ENCODE measurements at places on chromosomes 2 and 18. TPM values are rescaled to one million over a fixed set of nuclear protein-coding genes. Genes with fewer than 3 reads are reported as not detected.

Gene REG3A
- not detected for total RNA-seq

Gene GKN2
- total RNA-seq = not detected

Gene GMCL1
- 25.4 TPM for total RNA-seq

DNA sequence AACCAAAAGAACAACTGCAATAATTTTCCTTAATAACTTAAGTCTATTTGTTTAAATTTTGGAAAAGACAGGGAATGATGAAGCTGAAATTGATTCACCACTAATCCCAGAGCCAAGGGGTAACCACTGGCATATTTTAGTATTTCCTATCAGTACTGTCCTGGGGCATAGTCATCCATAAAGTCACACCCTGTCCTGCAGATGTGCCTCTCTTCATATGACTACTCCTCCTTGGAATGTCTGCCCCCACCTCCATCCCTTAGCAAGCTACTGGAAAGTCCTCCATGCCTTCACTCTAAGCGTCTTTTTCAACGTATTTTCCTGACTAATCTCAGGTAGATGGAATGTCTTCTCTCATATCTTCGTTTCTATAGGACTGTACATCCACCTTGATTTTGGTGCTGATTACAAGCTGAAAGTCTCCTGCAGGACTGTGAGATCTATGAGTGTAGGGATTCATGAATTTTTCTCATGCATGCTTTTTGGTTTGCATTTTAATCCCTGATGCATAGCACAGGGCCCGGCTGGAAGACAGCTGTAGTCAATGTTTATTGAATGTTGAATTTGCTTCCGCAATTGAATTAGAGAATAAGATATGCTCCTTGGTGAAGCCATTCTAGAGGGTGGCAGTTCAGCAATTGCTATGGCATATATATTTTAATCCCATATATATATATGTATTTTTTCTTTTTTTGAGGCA lies 85.6 kb downstream of the MOGAT1 start:
- no peak overlapping the region for H3K4me3 ChIP-seq
- no peak for DNase-seq
- H3K36me3 ChIP-seq = no peaks in the 10 kb centered on the region
- no peak overlapping the region for H3K27ac ChIP-seq
- H3K4me1 ChIP-seq = peaks cover 23% of the 10 kb centered on the region

DNA sequence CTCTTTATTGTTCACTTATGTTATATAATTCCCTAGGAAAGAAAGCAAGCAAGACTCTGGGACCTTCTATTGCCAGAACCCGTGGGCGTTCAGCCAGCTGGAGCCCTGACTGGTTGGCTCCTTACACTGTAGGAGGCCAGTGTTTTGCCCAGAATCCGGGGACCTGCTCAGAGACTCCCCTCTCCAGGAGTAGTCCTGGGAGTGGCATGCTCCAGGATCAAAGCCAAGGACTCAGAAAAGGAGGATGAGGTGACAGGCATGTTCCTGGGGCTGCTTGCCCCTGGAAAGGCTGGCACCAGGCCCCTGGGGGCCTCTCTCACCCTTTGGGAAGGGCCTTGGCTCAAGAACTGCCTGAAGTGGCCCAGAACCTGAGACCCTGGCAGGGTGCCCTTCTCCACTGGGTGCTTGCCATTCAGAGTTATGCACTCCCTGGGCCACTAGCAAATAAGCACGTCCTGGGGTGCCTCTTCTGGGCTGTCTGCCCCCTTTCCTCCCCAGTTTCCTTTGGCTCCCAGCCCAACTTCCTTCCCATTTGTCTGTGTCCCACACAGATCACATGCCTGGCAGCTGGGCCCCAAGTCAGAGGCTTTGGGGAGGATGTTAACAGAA lies 19.6 kb upstream of the KIF3C start:
- H3K4me3 ChIP-seq = no peak overlapping the region
- no peaks in the 10 kb centered on the region for H3K36me3 ChIP-seq
- H3K27ac ChIP-seq = no peak overlapping the region
- peaks cover 2% of the 10 kb centered on the region for H3K27me3 ChIP-seq
- no peak for DNase-seq

GRCh38 chr2:119332953-119333352 lies 33.7 kb downstream of the C2orf76 start:
- H3K36me3 ChIP-seq = no peaks in the 10 kb centered on the region
- no peak overlapping the region for H3K4me3 ChIP-seq
- H3K27me3 ChIP-seq = no peaks in the 10 kb centered on the region
- no peaks in the 10 kb centered on the region for H3K4me1 ChIP-seq
- H3K27ac ChIP-seq = no peak overlapping the region

DNA sequence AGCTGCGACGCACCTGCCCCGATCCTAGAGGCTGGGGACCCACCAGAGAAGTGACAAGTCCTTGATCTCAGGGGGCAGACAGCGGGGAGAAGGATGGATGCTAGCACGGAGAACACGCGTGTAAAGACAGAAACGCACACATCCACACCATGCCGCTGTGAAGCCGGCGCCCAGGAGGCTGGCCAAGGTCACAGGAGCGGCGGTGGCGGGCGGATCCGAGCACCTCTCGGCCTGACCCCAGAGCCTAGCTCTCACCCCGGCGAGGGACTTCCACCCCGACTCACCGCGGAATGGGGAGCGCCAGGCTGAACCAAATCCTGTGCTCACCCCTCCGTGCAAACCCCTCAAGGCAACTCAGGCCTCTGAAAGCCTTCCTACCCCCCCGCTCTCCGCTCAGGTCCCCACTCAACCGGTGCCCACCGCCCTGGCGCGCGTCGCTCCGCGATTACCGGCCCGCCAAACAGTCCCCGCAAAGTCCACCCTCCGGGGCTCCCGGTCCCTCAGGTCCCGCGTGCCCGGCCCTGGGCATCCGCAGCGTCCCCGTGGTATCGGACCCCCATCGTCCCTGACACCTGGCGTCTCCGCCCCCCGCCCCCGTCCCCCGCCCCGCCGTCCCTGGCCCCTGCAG lies 460 bp upstream of the LRRFIP1 start:
- H3K27ac ChIP-seq = no peak overlapping the region
- DNase-seq = no peak
- peaks cover 64% of the 10 kb centered on the region for H3K27me3 ChIP-seq
- H3K36me3 ChIP-seq = no peaks in the 10 kb centered on the region
- H3K4me1 ChIP-seq = peaks cover 10% of the 10 kb centered on the region

GRCh38 chr2:24731923-24732322 lies 61.3 kb downstream of the PTRHD1 start:
- no peaks in the 10 kb centered on the region for H3K27me3 ChIP-seq
- H3K4me3 ChIP-seq = no peak overlapping the region
- H3K27ac ChIP-seq = no peak overlapping the region
- peaks cover 2% of the 10 kb centered on the region for H3K36me3 ChIP-seq
- H3K4me1 ChIP-seq = no peaks in the 10 kb centered on the region

- peaks cover 14% of the 10 kb centered on the region for H3K27me3 ChIP-seq
- H3K27ac ChIP-seq = no peak overlapping the region
- H3K4me3 ChIP-seq = no peak overlapping the region
- peaks cover 9% of the 10 kb centered on the region for H3K36me3 ChIP-seq
Observed at GRCh38 chr18:13145636-13146190, 72.8 kb upstream of the LDLRAD4 start.

- DNase-seq = no peak
- H3K4me3 ChIP-seq = no peak overlapping the region
- no peaks in the 10 kb centered on the region for H3K36me3 ChIP-seq
Observed at GRCh38 chr2:176146101-176146500, 5.2 kb upstream of the HOXD4 start.

DNA sequence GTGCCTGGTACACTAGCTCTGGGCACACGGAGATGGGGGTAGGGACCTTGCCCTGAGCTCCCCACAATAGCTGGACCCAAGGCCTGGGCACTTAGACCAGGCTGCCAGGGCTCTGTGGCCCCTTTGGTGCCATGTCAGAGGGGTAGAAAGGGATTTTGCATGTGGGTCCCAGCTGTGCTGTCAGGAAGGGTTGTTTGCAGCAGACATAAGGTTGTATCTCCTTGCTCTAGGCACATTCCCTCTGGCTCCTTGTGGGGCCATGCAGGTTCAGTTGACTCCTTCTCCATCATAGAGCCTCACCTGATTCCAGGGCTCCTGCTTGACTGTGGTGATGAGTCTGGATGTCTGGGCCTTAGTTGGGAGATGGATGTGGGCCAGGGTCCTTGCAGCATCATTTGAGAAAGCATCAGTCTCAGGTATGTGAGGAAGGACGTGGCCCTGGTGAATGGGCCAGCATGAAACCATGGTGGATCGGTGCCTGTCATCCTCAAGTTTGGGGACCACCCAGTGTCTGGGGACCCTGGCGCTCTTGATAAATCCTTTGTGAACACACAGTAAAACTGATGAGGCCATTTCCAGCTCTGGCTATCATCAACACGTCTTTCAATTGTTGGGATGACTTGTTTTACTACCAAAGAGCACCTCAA lies 461.9 kb upstream of the HS6ST1 start:
- no peak overlapping the region for H3K4me3 ChIP-seq
- no peak overlapping the region for H3K27ac ChIP-seq
- no peaks in the 10 kb centered on the region for H3K27me3 ChIP-seq
- no peaks in the 10 kb centered on the region for H3K36me3 ChIP-seq

DNA sequence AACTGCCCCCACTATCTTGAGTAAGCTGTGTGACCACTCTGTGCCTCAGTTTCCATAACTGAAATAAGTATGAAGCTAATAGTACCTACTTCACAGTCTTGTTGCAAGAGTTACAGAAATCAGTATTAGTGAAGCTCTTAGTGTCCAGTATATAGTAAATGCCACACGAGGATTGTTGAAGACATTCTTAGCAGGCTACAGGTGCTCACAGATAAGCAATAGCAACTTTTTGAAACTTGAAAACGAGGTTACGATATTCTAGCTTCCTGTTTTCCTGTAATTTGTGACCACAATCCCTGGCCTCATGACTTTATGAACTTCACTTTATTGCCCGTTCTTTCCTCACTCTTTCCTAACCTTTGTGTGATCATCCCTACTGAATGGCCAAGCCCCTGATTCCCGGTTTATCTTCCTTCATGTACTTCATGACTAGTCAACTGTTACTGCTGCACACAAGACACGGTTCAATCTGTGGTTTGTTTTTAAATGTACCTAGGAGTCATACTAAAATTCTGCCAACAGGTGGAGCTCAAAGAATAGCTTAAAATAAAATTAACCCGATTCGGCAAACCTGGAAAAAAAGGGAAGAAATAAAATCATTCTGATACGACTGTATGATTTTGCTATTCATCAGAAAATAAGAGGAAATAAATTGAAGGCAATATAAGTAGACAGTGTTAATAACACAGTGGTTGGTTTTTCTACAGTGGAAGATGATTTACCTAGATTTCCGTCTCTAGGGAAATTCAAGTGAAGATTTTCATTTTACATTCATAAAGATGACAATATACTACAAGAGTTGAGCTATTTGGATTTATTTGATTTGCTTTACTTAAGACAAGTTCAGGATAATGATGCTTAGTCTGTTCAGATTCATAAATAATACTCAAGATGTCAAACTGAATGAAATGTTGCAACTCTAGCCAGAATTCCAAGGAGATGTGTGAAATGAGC lies 38.1 kb upstream of the STAT1 start:
- H3K4me3 ChIP-seq = no peak overlapping the region
- no peak overlapping the region for H3K27ac ChIP-seq
- no peaks in the 10 kb centered on the region for H3K27me3 ChIP-seq
- peaks cover 23% of the 10 kb centered on the region for H3K4me1 ChIP-seq

- no peak overlapping the region for H3K4me3 ChIP-seq
- H3K36me3 ChIP-seq = peaks cover 8% of the 10 kb centered on the region
- no peaks in the 10 kb centered on the region for H3K27me3 ChIP-seq
Observed at GRCh38 chr2:213317929-213318328, 33.7 kb downstream of the SPAG16 start.

- H3K27me3 ChIP-seq = no peaks in the 10 kb centered on the region
- H3K27ac ChIP-seq = no peak overlapping the region
- H3K4me3 ChIP-seq = no peak overlapping the region
- DNase-seq = no peak
Observed at GRCh38 chr2:235480614-235481013, 13.2 kb upstream of the AGAP1 start.

DNA sequence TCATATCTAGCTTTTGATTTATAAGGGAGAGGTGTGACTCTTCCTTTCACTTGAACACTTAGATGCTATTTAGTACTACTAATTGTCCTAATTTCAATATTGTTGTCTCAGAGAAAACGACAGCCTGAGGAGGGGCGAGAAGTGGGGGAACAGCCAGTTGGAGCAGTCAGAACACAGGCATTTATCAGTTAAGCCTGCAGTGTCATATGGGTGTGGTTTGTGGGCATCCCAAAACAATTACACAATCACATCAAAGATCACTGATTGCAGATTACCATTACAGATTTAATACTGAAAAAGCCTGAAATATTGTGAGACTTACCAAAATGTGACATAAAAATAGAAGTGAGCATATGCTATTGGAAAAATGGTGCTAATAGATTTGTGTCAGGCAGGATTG lies 15.8 kb downstream of the TMEM131 start:
- H3K36me3 ChIP-seq = peaks cover 43% of the 10 kb centered on the region
- H3K27me3 ChIP-seq = no peaks in the 10 kb centered on the region
- DNase-seq = no peak
- H3K4me3 ChIP-seq = no peak overlapping the region

DNA sequence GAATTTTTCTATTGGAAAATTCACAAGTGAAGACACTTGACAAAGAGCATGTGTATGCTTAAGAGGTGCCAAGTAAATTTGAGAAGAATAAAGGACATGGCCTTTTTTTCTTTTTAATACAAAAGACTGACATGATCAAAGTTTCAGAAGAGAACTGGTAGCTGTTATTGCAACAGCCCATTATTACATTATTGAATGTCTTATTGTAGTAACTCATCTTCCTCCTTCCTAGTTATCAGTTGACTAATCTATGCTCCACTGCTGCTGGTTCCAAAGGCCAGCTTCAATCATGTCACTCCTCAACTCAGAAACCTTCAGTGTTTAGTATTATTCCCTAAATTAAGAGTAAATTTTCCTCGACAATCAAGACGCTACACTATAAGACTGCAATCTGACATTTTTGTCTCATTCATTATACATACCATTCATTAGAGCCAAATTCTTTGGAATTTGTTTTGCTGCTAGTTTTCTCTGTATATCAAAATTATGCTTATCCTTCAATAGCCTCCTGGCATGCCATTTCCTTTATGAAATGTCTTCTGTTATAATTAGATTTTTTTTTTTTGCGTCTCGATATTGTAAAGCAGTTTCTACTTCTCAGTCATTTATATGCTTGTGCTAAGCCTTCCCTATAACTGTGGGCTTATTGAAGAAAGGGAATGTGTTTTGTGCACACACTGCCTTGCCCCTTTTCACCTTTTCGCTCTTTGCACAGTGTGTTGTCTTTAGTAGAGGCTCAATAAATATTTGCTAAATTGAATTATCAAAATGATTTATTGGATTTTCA lies 27.9 kb downstream of the ITGA4 start:
- no peak for DNase-seq
- H3K27me3 ChIP-seq = no peaks in the 10 kb centered on the region
- no peak overlapping the region for H3K4me3 ChIP-seq
- no peak overlapping the region for H3K27ac ChIP-seq
